GM12864 (cell line): ENCODE measurements at places on chromosomes 1 and 21.
A peak's percentile ranks its signal among the peaks of the same experiment; 100 is the strongest.

GRCh38 chr1:218345673-218346390 is 696 bp downstream of the TGFB2 start:
- DNase-seq: no peak

DNA sequence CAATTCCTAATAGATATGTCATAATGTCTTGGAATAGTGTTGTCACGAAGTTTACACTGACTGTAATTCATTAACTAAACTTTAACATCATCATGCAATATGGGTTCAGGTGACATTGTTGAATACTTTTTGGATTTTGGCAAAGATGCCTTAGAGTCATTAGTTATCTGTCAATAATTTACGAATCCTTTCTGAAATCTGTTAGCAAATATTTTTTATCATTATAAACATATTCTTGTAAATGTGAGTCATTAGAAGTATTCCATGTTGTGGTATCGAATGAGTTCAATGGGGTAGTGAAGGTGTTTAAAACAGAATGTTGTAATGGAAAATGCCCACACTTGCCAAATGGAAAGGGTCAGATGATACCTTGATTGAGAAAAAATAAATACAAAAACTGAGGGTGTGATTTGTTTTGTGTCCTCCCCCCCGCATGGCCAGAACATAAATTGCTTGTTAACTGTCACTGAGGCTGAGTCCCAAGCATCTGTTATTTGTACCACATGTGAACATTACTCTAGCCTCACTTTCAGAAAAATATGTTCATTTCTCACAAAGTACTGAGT is 5.2 kb upstream of the NR5A2 start:
- no peak for DNase-seq

DNA sequence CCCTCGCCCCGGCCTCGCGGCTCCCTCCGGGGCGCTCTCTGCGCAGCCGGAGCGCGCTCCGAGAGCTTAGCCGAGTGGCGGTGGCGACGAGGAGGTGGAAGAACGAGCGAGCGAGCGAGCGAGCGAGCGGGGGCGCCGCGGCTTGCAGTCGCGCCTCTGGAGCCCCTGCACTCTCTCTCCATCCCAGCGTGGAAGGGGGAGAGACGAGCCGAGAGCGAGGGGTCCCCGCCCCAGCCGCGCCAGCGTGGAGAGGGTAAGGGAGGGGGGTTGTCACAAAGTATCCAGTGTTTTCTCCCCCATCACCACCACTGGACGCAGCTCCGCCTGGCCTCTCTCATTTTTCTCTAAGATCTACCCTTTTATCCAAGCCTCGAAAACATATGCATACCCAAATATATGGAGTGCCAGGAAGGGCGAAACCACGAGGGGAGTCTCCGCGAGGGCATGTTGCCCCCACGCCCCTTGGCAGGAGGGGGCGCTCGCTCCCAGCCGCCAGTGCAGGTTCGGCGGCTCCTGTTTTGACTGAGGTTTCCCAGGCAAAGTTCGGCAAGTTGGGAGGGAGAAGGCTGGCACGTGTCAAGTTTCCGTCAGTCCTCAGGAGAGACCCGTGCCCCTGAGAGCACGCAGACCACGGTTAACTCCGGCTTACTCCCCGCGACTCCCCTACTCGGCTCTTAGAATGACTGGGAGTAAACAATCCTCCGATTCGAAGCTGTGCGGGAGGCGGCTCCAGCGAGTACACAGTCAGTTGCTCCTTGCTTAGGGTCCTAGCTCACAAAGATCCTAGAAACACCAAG is 569 bp upstream of the DAB1 start:
- DNase-seq: no peak

- no peak for DNase-seq
Observed at GRCh38 chr1:111441573-111442192, 7.4 kb downstream of the WDR77 start.

DNA sequence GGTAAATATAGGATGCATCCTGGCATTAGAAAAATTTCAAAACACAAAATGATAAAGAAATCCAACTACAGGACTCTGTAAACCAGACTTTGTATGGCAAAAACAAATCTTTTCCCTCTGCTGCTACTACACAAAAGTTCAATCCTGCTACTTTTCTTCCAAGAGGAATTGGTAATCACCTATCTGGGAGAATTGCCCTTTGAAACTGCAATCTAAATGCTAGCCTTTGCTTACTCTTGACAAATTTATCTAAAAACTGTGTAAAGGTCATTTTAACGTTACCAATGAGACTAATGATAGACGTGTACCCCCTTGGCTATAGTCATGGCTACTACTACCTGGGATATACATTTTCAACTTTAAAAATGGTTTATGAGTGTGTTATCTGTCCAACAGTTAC is 837.9 kb upstream of the CXADR start:
- DNase-seq: no peak

GRCh38 chr21:36630485-36631206 is 68.3 kb upstream of the SIM2 start:
- peak; percentile 22 for DNase-seq

DNA sequence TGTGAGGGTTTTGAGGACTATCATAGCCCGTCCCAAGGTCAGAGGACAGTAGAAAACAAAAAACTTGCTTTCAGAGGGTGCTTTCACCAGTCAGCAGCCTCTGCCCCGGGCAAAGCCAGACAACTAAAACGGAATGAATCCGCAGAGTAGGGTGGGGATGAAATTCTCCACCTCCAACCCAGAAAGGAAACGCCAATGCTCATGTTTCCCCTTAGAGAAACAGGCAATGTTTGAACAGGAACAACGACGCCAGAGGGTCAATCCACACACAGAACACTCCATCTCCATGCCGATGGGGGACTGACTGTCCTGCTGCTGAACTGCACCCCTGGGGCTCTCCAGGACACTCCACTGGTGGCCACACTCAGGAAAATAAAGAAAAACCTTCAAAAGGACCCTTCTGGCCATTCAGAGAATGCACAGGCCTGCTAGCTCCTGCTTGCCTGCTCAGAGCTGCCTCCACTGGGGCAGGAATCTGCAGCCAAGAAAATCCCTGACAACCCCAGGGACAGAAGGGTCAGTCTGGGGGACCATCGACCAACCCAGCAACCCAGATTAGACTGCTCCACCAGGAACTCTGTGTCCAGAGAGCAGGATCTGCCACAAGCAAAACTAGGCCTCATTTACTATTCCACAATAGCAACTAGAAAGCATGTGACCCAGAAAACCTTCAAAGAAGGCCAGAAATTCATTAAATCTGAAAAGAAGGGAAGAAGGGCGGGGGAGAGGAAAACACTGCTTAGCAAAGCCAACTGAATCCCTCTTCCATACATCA is 116.0 kb downstream of the TOMM20 start:
- DNase-seq: no peak

DNA sequence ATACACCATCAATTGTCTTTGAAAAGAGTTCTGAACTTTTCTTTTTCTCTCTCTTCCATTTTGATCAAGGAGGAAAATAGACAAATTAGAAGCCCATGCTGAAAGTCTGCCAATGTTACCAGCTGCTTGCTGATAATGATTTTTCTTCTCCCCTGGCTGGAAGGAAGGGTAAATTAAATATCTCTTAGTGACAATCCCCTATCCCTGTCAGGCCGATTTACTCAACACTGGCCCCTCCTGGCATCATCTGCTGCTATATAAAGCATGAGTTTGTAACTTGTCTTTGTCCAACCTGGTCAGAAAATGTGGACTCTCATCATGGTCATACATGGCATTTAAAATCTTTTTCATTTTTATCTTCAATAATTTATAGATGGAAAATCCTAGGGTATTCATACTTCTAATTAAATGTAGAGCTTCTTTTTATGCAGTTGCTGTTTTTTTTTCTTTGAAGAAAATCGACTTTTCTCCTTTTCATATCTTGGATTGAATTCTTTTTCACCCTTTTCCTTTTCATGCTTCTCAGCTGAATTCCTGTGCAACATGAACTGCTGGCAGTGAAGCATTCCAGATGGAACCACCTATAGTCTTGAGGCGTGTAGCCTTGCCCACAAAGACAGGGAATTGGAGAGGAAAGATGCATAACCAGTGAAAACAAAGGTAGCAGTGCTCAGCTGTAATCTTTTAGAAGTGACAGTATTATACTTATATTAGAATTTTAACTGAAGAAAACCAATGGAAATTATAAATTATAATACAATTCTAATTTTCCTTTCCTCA is 214.7 kb upstream of the PTGFR start:
- DNase-seq: no peak

- no peak for DNase-seq
Observed at GRCh38 chr1:27342391-27342777, 562 bp downstream of the SYTL1 start.

DNA sequence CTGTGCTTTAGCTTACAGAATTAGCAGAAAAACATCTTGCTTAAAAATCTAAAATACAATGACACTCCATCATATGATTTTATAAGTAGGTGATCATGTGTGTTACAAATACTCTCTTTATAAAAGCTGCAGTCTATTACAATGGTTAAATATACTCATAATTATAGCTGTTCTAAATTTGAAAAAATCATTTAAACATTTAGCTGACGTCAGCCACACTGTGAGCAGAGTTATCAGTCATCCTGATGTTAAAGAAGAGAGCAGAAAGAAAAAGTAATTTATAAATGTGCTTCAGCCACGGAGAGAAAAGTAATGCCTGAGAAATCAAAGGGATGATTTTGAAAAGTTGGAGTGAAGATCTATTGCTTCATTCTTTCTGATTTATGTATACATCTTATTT is 1325.9 kb upstream of the B3GALT2 start:
- DNase-seq: no peak

GRCh38 chr1:113931451-113931851 is 2.3 kb downstream of the HIPK1 start:
- DNase-seq: no peak

GRCh38 chr1:198617406-198617805 is 21.4 kb upstream of the PTPRC start:
- no peak for DNase-seq

DNA sequence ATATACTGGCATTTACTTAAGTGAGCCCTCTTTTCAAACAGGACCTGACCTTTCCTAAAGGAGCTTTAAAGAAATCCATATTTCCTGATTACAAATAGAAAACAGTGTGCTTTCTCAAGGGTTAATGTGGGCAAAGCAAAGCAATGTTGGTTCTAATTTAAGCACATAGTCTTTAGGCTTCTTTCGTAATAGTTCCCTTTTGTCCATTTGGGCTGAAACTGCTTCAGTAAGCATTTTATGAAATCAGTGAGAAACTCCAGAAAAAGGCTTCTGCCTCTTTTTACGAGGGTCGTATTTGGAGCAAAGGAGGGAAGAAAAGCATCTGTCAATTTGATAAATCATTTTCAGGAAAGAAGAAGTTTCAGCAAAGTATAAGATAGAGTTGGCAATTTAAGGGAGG is 331.2 kb downstream of the KIF26B start:
- no peak for DNase-seq

DNA sequence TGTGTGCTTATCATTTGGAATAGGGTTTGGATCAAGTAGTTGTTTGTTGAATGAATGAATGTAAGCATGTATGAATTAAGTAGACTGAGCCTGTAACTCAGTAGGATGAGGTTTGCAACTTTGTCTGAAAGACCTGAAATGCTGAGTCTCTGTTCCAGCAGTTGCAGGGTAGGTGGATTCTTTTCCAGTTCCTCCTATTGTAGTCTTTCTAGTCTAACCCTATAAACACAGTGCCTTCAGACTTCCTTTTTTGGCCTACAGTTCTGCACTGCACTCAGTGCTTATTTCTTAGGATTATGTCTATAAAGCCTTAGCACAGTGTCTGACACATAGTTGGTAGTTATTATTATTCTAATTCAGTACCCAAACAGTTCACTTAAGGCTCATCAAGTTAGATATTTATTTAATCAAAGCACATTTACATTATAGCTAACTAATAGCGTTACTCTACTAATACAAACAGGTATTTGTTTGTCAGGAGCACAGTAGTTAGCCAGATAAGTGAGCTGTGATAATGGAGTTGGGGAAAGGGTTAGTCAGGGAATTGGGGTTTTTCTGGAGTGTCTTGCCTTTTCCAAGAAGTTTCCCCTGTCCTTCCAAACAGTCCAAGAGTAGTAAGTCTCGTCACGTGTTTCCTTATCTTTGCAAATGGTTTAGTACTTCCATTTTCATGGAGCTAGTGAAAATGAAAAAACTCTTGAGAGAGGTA is 45.0 kb downstream of the ABCD3 start:
- DNase-seq: no peak

- no peak for DNase-seq
Observed at GRCh38 chr1:194917769-194918168, 1690.5 kb downstream of the KCNT2 start.

GRCh38 chr1:26598890-26599289 is 69.3 kb downstream of the RPS6KA1 start:
- no peak for DNase-seq

DNA sequence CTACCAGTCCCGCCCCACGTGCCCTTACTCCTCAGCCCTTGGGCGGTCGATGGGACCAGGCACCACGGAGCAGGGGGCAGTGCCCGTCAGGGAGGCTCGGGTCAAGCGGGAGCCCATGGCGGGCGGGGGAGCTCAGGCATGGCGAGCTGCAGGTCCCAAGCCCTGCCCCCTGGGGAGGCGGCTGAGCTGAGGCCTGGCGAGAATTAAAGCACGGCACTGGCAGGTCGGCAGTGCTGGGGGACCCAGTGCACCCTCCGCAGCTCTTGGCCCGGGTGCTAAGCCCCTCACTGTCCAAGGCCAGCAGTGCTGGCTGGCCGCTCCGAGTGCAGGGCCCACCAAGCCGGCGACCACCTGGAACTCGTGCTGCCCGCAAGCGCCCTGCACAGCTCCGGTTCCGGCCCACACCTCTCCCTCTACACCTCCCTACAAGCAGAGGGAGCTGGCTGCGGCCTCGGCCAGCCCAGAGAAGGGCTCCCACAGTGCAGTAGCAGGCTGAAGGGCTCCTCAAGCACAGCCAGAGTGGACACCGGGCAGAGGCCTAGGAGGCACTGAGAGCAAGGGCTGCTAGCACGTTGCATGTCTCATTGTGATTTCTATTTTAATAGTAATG is 166.8 kb upstream of the FMN2 start:
- DNase-seq: no peak

- no peak for DNase-seq
Observed at GRCh38 chr1:43834280-43835081, 99.1 kb upstream of the ARTN start.

GRCh38 chr21:35244514-35244913 is 195.4 kb upstream of the RUNX1 start:
- no peak for DNase-seq

DNA sequence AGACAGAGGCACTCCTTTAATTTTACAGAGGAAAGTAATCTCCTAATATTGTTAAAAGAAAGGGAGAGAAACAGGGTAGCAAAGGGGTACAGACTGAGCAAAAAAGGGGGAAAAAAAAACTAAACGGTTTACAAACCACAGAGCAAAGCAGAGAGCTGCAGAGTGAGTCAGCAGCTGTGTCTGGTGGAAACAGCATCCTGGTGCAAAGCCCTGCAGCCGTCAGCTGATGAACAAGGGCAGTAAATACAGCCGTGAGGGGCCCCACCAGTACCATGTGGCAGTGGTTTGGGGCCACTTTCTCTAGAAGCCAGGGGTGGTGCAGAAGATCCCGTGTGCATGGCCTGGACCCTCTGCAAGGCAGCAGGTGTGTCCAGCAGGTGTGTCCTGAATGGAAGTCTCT is 111.3 kb downstream of the ERG start:
- DNase-seq: no peak

- no peak for DNase-seq
Observed at GRCh38 chr21:14744368-14744767, 198.3 kb upstream of the SAMSN1 start.
